ENCODE measurements at places on chromosomes 3 and 15. TPM values are rescaled to one million over a fixed set of nuclear protein-coding genes. Genes with fewer than 3 reads are reported as not detected.

DNA sequence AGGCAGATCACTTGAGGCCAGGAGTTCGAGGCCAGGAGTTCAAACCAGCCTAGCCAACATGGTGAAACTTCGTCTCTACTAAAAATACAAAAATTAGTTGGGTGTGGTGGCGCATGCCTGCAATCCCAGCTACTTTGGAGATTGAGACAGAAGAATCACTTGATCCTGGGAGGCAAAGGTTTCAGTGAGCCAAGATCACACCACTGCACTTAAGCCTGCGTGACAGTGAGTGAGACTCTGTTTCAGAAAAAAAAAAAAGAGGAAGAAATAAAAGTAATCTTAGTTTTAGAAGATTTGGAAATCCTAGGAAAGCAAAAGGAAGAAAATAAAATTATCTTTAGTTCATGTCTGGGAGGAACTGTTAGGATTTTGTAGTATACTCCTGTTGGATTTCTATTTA lies 77.2 kb downstream of the IL12A start:
- no peak for DNase-seq

DNA sequence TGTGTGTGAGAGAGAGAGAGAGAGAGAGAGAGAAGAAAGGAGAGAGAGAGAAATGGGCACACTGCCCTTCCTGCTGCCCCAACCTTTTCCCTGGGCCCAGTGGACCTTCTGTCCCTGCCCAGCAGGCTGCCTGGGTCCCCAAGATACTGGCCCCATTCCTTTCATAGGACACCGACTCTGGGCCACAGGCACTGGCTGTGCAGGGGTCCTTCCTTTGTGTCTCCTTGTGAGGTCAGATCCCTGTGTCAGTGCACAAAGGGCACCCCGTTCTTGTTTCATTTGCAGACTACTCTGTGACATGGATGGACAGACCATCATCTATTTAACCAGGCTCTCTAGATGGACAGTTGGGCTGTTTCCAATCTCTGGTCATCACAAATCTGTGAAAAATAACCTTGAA lies 21.3 kb upstream of the KLF13 start:
- DNase-seq, result no peak

The AP3B2 gene
- 0.39 TPM for total RNA-seq

DNA sequence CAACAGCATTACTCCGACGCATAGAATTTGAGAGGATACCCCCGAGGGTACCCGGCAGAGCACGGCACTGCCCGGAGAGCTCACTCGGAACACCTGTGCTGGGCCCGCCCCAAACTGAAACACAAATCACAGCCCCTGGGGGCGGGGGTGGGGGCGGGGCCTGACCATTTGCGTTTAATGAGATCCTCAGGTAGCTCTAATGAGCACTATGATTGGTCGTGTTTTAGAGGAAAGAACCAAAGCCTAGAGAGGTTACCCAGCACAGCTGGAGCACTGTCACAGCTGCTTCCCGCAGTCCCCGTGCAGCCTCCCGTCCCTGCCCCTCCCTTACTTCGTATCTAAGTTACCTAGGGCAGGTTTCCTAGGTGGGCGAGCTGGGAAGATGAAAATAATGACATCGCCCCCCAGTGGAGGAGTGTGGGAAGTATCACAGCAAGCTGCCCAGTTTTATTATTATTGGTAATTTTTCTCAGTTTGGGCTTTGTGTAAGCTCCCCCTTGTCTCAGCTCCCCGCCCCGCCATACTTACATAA lies 187.1 kb downstream of the PDE8A start:
- peak; percentile 71 for DNase-seq

GRCh38 chr15:81038975-81039607 lies 38.4 kb downstream of the TLNRD1 start:
- DNase-seq, result no peak

DNA sequence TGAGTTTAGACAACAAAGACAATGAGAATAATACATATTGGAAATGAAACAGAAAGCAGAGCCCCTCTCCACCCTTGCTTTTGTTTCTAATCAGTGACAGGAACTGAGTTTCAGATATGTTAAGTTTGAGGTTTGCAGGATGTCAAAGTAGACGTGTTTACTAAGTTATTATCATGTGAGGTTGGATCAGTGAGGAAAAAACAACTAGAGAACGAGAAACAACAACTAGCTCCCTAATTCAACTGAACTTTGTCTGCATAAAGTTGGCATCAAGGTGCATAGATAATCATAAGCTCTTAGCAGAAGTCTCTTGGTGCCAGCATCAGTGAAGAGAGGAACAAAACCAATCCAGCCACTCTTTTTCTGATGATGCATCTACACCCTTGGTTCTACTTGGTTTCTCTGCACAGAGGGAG lies 491.1 kb upstream of the NR2F2 start:
- no peak for DNase-seq

GRCh38 chr3:65490114-65490513 lies 548.6 kb downstream of the MAGI1 start:
- DNase-seq, result no peak

The CRABP1 gene
- 0.90 TPM for total RNA-seq

DNA sequence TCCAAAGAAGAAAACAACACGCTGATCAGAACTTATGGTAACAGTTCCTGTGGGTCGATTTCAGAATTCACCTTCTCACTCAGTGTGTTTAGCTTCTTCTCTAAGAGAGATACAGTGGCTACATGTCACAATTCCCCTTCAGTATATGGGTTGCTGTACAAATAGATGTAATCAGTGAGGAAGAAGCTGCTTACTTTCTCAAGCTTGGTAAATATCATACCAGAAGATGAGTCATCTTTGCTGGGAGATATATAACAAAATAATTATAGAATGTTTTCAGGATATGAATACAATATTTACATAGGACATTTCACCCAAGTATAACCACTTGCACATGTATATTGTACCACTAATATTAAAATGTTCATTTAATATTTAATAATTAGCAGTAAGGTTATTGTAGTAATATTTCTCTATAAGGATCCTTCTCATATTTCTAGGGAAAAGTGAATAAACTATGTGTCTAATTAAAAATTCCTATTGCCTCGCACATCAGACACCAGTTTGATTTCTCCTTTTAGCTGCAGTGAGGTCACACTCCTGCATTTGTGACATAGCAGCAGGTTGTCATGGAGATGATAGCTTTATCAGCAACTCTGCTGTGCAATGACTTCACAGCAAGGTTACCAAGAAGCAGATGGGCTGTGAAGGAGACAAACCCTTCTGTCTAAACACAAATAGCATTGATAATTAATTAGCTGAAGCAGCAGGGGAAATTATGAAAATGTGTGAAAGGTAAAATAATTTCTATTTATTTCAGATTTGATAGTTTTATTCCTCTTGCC lies 211.4 kb downstream of the TUSC7 start:
- no peak for DNase-seq

GRCh38 chr3:14565868-14566588 lies 25.9 kb upstream of the GRIP2 start:
- DNase-seq, result no peak

DNA sequence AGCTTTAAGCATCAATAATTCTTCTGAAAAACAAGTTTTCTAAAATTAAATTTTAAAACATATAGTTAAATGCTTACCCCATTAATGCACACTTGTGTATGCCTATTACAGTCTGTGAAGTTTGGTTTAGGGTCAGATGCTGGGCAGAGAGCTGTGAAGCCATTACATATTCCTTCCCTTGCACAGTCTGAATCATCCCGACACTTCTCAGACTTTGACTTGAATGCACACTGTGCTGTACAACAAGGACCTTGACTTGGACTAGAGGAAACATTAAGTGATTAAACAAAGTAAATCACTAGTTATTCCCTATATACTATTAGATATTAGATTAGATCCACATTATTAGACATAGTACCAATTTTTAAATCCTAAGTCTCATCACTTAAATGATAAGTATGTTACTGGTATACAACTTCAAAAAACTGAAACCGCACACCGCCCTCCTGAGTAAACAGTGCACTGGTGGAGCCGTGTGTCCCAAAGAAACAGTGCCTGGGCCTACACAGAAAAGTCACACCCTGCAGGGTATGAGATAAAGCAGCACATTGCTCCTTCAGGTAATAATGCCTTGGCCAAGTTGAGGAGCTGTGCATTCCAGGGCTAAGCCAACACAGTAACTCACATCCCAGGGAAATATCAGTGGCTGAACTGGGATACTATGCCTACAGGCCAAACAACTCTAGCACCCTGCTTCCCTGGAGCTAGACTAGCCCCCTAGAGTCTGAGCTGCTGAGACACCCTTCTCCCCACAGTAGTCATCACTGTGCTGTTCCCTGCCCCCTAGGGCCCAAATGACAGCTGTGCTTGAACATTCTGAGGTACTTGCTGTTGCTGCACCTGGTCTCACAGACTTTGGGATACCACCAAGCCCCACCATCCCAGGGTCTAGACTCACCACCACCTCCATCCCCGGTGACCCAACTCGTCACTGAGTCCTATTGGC lies 137.5 kb downstream of the ADAM10 start:
- no peak for DNase-seq

DNA sequence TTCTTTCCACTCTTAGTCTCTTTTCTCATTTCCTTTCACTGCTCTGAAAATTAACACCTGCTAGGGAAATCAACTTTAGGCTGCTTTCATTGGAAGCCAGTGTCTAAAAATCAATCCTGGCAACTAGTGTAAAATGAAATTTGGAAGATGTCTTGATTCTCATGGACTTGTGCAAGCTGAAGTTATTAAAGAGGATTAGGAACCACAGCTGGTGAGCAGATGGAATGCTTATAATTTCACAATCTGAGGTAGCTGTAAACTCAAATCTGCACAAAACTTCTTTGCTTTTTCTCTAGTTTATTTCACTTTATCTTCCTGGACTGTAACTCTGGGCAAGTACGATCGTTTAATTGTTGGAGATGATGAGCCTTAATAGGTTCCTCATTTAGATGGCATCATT lies 175.6 kb downstream of the GHSR start:
- DNase-seq, result no peak

DNA sequence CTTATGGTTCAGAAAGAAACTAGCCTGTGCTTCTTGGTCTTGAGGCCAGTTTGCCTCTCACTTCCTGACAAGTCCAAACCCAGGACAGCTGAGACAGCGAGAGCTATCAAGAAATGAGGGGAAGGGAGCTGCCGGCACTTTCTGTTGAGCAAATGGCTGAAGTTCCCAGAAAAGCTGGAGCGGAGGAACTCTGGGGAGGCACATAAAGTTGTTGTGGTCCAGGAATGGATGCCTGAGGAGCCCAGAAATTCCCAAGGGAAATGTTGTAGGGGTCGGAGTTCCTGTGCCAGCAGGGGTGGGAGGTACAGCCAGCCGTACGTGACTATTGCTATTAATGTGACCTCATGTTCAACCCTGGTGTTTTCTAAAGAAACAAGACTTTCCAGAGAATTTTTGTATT lies 98.8 kb upstream of the TNFAIP8L3 start:
- DNase-seq, result no peak

The FRMD4B gene
- total RNA-seq, result 8.3 TPM

The C15orf62 gene
- 0.80 TPM for total RNA-seq
